ENCODE measurements at places on chromosomes 4 and X.

DNA sequence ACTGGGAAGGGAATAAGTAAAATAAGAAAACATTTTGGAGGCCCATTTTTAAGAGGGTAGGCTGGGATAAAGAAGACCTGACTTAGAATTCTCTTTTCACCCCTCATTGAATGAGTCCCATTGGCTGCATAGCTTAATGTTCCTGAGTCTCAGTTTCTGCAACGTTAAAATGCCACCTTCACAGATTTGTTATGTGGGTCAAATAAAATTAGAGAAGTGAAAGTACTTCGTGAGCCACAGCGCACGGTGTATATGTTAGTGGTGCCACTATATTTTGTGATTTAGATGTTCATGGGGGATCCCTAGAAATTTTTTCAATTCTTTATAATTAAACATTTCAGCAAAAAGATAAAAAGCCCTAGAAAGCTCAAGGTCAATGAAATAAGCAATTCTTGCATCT, 109.2 kb upstream of the HS3ST1 start:
- no peak for DNase-seq

- DNase-seq: no peak
These were observed 114.2 kb upstream of the GRXCR1 start for GRCh38 chr4:42778349-42778748.

DNA sequence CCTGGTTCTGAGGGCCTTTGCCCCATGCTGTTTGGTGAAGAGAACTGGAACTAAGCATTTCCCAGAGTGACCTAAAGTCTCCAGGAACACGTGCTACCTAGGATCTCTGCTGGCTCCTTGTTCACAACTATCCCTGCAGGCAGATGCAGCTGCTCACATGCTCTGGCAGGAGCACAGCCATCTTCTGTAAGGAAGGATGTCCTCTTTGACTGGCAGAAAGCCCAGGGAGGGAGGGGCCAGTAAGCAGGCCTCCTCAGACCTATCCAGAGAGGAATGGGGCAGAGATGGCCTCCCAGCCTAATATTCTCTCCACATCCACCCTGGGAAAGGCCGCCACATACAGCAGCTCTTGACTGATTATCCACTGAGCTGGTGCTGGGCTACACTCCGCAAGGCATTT, 142.8 kb upstream of the EOLA2 start:
- DNase-seq: no peak

- DNase-seq: no peak
These were observed 40.7 kb upstream of the ASMTL start for GRCh38 chrX:1493412-1493811.

- DNase-seq: no peak
These were observed 37.7 kb upstream of the UGT2B7 start for GRCh38 chr4:69058410-69059059.

DNA sequence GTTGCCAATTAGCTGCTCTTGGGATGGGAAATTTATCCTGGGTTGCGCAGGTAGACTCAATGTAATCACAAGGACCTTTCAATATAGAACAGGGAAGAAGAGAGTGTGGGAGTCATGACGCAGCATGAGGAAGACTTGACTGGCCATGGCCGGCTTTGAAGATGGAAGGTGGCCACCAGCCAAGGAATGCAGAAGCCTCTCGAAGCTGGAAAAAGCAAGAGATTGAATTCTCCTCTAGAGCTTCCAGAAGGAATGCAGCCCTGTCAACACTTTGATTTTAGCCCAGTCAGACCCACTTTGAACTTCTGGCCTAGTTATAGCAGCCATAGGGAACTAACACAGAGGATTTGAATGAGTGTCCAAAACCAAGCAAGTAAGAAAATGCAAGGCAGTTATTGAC, 14.7 kb upstream of the SH3KBP1 start:
- no peak for DNase-seq

DNA sequence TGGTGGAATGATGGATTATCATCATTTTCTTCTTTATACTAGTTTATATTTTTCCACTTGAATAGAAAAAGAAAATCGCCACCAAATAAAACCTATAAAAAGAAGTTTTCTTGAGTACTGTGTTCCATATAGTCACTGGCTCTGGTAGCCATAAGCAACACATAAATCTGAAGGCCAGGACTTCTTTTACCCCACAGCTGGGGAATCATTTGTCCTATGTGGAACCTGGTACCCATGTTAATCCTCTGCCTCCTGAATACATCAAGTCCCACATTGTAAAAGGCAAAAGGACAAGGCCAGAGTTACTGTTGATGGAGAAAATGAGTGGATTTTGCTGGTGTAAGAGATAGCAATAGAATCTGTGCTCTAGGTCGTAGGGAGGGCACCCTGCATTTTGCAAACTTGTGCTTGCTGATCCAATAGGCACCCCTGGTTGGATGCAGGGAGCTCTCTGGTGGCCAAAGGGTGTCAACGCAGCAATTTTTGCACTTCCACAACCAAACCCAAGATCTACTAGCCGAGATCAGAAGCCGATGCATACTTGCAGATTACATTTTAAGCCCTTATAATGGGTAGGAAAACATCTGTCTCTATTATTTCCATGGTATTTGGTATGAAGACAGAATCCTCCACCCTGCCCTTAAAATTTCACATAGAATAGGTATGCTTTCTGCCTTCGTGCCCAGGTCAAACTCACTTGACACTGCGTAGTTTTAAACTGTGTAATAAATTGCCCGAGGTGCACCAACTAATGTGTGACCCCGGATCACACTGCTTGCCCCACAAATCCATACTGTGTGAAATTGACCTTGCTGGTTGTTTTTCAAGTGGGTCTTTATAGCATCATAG, 146.2 kb upstream of the SCML1 start:
- DNase-seq: peak; percentile 40

GRCh38 chr4:1285790-1286553, 3.7 kb upstream of the MAEA start:
- no peak for DNase-seq

DNA sequence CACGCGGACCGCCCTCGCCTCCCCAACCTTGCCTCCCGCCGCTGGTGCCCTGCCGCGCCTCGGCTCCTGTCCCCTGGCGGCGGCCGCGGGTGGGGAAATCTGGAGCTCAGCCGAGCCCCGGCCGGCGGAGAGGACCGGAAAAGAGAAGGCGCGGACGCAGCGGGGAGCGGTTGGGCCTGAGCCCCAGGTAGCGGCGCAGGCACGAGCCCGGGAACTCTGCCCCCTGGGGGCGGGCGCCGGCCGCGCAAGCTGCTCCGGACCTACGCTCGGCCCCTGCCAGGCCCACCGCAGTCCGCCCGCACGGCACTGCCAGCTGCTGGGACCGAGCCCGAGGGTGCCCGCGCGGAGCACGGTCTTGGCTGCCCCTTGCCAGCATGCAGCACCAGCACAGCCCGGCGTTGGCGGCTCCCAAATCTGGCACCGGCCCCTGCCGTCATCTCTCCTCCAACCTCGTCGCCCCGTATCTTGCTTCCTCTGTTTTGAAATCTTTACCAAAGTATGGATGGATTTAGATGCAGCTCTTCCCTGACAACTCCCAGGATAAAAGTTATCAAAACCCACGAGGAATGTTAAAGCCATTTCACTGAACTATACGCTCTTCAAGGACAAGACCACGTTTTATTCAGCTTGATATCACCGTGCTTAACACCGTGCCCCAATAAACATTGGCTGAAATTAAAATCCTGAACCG, at the start of gene PRSS12:
Gene PRSS12 (minus strand): TSS at position 161 of the 691 bp plus-strand sequence. CDS start 283 bp downstream, outside the sequence.
- no peak for DNase-seq

DNA sequence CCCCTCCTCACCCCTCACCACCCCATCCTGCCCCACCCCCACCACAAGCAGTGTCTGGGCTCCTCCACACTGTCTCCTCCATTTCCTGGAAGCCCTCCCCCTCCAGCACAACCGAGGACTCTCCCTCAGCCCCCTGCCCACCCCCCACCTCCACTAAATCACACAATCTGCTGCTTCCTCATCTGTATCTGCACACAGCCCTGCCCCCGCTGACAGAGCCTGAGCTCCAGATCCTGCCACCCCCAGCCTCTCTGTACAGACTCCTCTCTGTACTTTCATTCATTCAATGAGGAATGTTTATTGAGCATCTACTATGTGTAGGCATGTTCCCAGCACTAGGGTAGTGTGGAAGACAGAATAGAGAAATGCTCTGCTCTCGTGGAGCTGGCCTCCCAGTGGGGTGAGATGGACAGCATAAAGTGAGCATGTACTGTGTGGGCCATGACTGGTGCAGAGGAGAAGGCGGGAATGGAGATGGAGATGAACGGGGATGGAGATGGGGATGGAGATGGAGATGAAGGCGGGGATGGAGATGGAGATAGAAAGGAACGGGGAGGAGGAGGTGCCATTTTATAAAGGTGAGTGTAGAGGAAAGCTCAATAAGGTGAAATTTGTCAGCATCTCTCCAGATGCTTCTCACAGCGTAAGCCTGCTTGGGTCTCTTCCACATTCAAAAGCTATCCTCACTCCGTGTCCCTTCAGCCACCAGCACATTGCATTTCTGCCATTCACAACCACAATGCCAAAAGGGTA, 2.5 kb upstream of the PPP2R2C start:
- no peak for DNase-seq

GRCh38 chrX:81316163-81316562, 114.3 kb downstream of the SH3BGRL start:
- DNase-seq: no peak

GRCh38 chrX:9746148-9746888, 19.3 kb downstream of the GPR143 start:
- DNase-seq: peak; percentile 47

- DNase-seq: no peak
These were observed 119.6 kb upstream of the BRWD3 start for GRCh38 chrX:80929251-80929650.

DNA sequence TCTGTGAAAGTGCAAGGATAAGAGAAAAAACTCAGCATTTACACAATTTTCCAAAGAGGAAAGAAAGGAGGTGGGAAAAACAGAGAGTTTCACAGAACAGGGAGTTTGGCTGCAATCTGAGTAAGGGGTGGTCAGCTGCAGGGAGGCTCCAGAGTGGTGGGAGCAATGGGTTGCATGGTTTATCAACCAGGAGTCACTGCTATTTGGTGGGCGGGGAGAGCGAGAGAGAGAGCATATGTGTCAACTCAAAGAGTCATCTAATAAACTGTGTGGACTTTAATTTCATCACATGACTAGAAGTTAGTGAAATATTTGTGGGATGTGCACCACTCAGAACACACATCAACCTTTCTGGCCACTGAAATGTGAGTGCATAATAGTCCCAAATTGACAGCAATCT, 94.6 kb downstream of the FAM13A start:
- DNase-seq: no peak

DNA sequence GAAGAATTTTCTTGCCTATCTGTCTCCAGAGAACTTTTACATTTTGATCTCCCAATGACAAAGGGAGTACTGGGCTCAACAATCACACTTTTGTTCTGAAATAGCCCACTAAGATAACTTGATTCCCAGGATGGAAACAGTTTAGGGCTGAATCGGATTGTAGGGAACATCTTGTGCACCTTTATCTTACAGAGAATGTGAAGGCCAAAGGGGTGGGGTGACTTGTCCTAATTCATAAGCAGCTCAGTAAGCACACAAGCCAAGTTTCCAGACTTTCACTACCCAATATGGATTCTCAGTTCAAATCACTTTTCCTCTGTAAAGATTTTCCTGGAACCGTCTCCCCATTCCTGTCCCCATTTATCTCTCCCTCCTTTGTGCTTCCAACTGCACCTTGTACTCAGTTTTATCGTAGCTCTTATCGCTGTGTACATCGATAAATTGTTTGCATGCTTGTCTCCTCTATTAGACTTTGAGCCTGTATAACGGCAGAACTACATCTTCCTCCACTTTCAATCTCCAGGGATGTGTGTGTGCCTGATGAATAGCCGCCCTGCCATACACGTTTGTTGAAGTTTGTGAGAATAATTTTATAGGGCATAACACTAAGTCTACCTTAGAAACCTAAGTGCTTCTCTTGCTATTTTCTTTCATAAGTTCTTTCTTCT, 77.4 kb downstream of the MBNL3 start:
- no peak for DNase-seq

- DNase-seq: no peak
These were observed 1597.1 kb downstream of the ADGRL3 start for GRCh38 chr4:62797221-62797620.

DNA sequence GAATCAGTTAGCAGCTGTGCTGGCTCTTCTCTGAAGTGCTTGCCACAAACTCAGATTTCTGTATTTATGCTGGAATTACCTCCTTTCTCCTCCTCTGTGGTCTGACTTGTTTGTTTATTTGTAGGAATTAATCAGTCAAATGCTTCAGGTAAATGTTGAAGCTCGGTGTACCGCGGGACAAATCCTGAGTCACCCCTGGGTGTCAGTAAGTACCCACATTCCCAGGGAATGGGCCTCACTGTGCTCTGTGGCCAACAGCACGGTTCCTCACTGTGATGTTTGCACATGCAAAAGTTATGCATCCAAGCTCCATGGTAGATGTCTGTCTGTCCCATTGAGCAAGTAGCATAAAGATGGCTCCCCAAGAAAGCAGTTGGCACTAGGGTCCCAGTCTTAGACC, 169.9 kb downstream of the DCLK2 start:
- no peak for DNase-seq

DNA sequence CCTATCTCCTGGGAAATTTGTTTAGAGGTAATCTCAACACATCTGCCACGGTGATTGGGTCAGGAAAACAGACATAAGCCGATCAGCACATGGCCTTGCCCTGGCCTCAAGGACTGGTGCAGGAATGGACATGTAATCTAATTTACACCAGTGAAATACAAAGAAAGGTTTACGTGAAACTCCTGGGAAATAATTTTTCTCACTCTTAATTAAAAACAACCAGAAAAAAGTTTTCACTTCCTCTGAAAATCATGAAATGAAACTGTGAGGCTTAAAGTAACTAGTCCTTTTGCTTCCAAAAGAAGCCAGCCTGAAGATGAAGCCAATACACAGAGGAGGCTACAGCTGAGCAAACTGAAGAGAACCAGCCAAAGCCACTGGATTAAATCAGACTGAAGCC, 154.1 kb upstream of the FAM241A start:
- no peak for DNase-seq

DNA sequence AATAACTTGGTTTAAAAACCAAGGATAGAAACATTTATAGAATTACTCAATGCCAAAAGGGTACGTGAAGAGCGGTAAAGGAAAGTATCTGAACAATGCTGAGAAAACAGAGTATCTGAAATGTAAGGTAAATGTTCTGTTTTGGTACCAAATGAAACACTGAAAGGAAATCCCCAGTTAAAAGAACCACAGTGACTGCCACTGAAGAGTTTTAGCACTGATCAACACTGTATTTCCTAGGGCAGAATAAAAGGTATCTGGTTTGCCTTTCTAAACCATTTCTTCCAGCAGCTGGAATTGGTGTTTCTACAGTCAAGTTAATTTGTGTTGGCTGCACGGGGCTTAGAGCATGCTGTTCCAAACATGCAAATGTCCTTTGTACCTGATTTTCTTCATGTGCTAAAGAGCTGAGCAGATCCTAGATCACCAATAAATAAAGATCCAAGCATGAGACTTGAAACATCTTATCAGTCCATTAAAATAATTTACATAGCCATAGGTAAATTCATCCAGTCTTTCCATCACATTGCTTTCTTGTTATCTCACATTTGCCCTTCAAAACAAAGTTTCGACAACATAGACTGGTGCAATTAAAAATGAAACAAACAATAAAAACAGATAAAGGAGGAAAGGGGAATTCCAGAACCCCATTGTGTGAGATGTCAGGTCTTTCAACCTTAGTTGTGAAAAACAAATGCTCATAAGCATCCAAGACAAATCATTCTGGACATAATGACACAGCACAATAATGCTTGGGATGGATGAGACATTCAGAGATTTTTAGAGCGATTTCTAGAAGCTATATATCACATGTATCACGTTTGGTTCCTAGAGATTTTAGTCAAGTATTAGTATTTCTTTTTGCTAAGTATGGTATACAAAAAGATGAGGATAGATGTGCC, 38.6 kb downstream of the MFAP3L start:
- no peak for DNase-seq
